ENCODE measurements at places on chromosomes 4 and X.

GRCh38 chrX:40546870-40547269 lies 33.9 kb upstream of the ATP6AP2 start:
- no peak for DNase-seq

- no peak for DNase-seq
Measured at GRCh38 chr4:26916195-26916594, 55.6 kb downstream of the STIM2 start.

GRCh38 chr4:76087007-76087769 lies 12.7 kb downstream of the ART3 start:
- DNase-seq, result no peak

- DNase-seq, result no peak
Measured at GRCh38 chr4:6446130-6446482, 26.3 kb downstream of the PPP2R2C start.

- no peak for DNase-seq
Measured at GRCh38 chrX:148542481-148543255, 42.3 kb downstream of the AFF2 start.

DNA sequence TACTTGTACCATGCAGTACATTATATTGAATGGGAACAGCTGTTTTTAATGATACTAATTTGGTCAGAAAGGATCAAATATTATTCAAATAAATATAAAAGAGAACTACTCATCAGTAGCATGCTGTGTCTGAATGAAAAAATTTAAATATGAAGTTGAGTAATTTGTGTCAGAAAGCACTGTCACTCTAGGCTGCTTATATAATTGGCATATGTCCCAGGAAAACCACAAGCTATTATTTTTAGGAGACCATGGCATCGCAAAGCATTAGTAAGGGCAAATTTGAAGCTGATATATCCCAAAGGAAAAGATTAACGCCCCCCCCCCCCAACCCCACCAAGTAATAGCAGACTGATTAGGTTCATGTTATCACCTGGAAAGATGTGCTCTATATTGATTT lies 388.5 kb upstream of the SPANXN4 start:
- no peak for DNase-seq

DNA sequence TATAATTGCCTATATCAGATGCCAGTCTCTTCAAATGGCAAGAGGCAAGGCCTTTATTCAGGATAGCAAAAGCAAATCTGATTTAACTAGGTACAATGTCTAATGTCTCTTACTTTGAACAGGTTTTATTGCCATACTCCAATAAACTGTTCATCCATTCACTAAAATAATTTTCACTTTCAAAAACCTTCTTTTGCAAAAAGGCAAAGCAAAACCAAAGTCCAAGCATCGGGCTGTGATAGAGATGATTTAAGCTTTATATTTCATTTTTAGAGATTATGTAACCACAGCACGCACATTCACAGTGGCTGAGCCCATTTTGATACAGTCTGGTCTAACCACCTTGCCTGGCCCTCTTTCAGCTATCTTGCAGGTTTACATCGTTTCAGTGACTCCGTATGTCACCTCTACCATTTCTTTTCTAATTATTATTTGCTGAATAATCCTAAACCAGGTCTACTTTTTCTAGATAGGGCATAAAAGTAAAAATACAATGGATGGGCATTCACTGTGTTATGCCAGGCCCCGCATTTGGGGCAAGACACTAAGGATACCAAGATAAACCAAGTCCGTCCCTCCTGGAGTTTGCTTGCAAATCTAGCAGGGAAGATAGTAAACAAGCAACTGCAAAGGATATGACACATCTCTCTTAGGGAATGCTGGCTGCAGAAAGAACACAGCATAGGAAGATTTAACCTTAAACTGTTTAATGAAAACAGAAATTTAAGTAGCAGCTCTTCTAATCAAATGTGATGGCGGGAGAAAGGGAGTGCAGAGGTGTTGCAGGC lies 1.8 kb downstream of the CASP3 start:
- DNase-seq, result no peak

GRCh38 chr4:13483136-13483767 lies 888 bp downstream of the RAB28 start:
- DNase-seq, result no peak

GRCh38 chr4:25310803-25311166 lies 1.8 kb upstream of the ZCCHC4 start:
- DNase-seq, result no peak

DNA sequence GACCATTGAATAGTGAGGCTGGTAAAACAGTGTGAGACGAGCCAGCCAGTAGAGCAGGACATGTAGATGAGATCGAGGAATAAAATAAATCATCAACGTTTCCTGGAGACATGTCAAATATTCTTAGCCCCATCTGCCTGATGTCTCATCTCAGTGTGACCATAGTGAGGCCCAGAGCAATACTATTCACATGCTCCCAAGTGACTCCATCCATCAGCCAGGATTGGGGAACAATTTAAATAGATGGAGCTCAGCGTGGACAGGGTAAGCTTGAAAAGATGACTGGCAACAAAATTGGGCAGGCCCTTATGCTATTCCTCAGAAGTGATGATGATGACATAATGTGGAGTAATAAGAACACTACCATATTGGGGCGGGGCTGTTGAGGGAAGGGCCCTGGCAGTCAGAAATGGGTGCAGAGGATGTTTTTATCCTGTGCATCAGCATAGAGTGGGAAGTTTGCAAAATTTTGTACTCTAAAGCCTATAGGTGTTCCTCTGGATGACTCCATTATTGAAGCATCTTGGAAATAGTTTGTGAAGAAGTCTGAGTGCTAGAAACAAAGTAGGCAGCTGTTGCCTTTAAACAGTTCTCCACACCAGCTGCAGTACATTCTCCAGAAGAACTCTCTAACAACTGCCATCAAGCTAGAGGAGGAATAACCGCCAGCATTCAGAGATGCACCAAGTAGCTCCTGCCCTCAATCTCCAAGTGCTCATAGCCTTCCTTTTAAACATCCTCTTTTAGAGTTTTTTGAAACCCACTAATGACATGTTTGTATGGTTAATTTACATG lies 333.0 kb downstream of the DCHS2 start:
- DNase-seq, result no peak

- DNase-seq, result no peak
Measured at GRCh38 chr4:6957148-6957520, 47.5 kb downstream of the TBC1D14 start.

DNA sequence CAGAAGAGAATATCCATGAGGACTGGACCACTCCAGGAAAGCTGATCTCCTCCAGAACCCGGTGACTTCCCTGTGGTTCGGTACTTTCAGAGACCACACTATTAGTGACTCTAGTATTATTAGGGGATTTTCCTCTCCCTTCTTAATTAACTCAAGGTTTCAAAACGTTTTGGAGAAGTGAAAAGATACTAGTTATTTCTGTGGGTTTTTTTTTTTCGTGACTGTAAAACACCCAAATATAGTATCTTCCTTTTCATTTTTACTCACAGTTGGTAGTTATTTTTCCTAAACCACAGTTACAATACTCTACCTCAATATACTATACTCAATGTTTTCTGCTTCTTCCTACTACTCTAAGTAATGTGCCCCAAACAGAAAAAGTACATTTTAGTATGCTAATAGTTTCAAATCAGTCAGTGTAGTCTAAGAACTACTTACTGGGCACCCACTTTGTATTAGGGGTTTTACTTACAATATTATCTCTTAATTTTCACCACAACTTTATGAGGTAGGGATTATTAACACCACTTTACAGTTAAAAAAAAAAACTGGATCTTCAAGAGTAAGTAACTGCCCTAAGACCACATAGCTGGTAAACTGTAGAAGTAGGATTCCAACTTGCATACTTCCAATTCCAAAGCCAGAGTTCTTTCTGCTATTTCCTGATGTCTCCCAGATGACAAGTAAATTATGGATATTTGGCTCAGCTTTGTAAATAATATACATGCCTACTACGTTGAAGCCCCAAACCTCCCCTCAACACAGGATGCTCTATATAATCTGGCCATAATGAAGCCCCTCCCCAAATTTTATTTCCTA lies 45.0 kb downstream of the SLC9A7 start:
- no peak for DNase-seq

DNA sequence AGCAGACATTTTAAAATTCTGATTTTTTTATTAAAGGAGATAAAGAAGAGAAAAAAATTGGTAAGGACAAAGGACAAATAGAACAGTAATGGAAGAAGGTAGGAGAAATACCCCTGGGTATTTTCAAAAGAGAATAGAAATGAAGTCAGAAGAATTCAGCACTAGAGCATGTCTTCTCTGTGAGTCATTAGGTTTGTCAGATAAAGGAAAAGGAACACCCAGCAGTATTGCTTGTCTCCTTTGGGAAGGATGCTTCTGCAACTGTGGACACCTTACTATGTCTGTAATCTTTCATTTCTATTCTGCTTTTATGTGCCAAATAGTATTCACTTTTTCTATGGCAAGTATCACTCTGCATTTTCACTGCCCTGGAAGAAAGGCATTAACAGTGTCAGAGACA lies 24.0 kb upstream of the PCDH7 start:
- no peak for DNase-seq

GRCh38 chr4:183987987-183988392 lies 82.9 kb downstream of the STOX2 start:
- no peak for DNase-seq
